ENCODE measurements at places on chromosomes 7 and 10.

DNA sequence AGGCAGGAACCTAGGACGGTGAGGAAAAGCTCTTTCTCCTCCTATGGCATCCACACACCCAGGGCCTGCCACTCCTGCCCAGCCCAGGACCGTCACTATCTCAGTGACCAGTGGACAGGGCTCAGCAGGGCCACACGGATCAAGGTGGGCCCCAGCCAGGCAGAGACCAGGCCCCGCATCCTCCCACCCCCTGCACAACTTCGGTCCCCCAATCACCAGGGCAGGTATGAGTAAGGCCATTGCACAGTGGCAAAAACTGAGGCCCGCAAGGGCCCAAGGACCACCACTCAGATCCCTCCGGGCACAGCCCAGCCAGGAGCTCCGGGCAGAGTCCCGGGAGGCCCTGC, 30.3 kb downstream of the OAT start:
- no peak for DNase-seq

- no peak for DNase-seq
Measured at GRCh38 chr7:85336086-85336485, 149.2 kb upstream of the SEMA3D start.

GRCh38 chr10:132195366-132196075, 8.8 kb downstream of the DPYSL4 start:
- no peak for DNase-seq

- no peak for DNase-seq
Measured at GRCh38 chr7:12805957-12806356, 118.5 kb downstream of the ARL4A start.

GRCh38 chr10:8112230-8112905, 57.9 kb downstream of the GATA3 start:
- DNase-seq: no peak

- no peak for DNase-seq
Measured at GRCh38 chr10:42988069-42988468, 88.8 kb upstream of the RET start.
